Hematopoietic multipotent progenitor cell treated with erythropoietin and hydrocortisone succinate and interleukin-3 and kit ligand, for 4 days (in vitro differentiated cells): ENCODE measurements at places on chromosomes 2 and 18.

DNA sequence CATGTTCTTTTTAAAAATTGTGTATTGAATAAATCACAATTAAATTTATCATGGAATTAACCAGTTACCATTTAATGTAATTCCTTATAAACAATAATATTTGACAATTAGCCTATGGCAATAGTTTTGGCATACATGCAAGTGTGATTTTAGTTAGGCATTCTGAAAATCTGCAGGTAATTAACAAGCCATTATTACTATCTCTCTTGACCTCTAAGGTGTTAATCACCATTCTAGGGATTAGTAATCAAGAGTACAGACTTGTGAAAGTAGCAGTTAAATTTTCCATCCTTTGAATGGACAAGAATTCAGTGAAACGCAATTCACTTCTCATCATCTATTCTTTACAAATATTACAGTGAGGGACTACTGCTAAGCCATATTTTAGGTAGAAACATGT is 127.7 kb upstream of the CHST9 start:
- DNase-seq: no peak

DNA sequence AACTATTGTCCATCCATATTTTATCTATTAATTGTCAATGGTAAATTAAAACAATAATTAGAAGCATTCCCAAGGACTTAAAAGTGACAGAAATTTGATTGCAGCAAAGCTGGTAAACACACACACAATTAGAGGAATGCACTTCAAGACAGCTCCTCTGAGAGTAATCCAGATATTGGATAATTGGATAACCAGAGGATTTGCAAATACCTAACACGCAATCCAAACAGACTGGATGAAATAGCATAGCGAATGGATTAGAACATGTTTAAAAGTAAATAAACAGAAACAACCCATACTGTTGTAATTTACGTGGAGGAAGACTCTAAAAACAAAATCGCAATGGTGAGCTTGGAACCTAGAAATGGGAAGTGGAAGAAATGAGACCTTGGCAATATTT is 239.8 kb downstream of the METTL4 start:
- DNase-seq: no peak

DNA sequence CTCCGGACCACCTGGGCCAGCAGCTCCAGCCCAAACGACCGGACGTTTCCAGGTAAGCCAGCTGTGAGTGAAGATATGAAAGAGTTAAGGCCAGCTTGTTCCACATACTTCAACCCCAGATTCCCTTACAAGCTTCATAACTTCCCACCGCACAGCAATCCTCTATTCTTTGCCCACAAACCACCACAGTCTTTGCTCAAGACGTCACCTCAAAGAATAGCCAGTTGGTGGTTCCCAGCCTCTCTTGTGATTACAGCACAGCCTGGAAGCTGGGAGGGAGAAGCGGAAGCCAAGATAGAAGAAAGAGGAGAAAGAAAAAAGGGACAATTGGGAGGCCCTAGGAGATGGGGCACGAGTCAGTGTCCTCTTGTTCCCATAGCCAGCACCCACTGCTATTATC is 70.6 kb downstream of the NRP2 start:
- no peak for DNase-seq

- DNase-seq: peak; percentile 20
Observed at GRCh38 chr18:80172056-80172455, 63.0 kb downstream of the ADNP2 start.

- peak; percentile 15 for DNase-seq
Observed at GRCh38 chr2:160201849-160202539, 1.9 kb upstream of the ITGB6 start.

DNA sequence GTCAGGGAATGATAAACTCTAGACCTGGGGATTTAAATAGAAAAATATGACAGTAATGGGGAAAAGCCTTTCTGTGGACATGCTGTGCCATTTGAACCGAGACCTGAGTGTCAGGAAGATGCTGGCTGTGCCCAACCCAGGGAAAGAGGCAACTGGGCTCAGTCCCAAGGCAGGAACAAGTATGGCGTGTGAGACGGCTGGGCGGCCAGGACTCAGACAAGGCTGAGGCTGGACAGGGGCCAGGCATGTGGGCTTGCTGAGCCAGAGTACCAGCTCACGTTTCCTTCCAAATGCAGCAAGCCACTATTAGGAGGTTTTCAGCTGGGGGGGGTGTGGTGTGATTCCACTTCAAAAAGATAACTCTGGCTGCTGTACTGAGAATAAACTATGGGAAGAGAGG is 92.4 kb downstream of the INPP5D start:
- DNase-seq: no peak

DNA sequence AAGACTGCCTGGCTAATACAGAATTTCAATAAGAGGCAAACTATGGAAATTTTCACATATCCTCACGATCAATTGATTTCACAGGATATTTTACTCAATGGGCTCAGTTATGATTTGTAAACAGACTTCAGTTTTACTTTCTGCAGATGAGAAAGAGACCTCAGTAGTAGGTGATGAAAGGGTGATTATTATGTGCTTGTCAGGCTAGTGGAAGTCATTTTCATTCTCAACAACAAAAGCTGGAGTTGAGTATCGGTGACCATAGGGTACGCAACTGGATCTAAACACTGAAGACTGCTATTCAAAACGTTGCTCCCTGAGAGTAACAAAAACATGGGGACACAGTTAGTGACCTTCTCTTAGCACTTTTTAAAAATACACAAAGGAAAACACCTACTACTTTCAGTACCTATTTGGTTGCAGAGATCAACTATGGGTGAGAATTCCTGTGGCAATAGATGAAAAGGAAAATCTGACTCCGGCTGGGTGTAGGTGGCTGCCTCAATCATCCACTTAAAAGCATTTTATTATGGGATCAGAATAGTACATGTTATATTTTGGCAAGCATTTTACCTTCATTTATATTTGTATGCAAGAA is 126.2 kb upstream of the VRK2 start:
- DNase-seq: no peak

DNA sequence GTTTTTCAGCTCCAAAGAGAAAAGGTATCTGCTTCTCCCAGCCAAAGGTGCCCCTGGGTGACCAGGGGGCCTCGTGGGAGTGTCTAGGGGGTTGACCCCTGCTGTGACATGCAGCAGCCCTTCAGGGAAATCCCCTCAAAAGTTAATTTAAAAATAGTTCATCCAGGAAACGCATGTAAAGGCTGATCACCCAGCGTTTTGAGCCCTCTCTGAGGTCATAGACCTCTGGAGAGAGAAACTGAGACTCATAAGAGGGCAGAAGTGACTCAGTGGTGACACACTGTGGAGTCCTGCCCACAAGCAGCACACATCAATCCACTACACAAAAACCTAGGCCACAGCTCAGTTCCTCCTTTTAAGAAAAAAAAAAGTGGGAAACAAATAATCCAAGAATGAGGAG is 11.9 kb downstream of the GAL3ST2 start:
- no peak for DNase-seq

DNA sequence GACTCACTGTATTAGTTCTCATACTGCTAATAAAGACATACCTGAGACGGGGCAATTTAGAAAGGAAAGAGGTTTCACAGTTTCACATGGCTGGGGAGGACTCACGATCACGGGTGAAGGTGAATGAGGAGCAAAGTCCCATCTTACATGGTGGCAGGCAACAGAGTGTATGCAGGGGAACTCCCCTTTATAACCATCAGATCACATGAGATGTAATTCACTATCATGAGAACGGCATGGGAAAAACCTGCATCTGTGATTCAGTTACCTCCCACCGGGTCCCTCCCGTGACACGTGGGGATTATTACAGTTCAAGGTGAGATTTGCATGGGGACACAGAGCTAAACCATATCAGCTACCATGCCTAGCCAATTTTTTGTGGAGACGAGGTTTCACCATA is 168.2 kb downstream of the NEDD4L start:
- DNase-seq: no peak

- DNase-seq: no peak
Observed at GRCh38 chr2:168574856-168575630, 119.0 kb downstream of the CERS6 start.

DNA sequence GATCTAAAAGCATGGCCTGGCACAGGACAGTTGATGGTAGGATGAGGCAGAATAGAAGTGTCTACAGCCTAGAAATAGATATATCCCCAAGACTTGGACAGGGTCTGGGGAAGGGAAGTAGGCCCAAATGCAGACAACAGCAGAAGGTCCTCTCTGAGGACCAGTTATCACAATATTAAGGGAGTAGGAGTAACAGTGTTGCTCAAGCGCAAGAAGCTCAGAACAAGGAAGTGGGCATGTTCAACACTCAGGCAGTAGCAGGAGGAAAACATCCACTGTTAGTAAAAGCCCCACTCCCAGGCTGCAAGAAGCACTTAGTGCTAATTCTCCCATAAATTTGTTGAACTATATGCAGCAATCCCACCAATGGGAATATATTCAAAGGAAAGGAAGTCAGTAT is 314.7 kb downstream of the METTL4 start:
- DNase-seq: peak; percentile 10

DNA sequence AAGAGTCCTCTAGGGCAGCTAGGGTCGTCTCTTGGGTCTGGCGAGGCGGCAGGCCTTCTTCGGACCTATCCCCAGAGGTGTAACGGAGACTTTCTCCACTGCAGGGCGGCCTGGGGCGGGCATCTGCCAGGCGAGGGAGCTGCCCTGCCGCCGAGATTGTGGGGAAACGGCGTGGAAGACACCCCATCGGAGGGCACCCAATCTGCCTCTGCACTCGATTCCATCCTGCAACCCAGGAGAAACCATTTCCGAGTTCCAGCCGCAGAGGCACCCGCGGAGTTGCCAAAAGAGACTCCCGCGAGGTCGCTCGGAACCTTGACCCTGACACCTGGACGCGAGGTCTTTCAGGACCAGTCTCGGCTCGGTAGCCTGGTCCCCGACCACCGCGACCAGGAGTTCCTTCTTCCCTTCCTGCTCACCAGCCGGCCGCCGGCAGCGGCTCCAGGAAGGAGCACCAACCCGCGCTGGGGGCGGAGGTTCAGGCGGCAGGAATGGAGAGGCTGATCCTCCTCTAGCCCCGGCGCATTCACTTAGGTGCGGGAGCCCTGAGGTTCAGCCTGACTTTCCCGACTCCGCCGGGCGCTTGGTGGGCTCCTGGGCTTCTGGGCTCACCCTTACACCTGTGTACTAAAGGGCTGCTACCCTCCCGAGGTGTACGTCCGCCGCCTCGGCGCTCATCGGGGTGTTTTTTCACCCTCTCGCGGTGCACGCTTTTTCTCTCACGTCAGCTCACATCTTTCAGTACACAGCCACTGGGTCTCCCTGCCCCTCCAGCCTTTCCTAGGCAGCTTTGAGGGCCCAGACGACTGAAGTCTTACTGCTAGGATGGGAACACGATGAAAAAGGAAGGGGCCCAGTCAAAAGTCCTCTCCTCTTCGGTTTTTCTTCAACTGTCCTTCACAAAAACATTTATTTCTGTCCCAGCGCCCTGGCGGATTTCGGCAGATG is 8.1 kb downstream of the SIX2 start:
- no peak for DNase-seq

DNA sequence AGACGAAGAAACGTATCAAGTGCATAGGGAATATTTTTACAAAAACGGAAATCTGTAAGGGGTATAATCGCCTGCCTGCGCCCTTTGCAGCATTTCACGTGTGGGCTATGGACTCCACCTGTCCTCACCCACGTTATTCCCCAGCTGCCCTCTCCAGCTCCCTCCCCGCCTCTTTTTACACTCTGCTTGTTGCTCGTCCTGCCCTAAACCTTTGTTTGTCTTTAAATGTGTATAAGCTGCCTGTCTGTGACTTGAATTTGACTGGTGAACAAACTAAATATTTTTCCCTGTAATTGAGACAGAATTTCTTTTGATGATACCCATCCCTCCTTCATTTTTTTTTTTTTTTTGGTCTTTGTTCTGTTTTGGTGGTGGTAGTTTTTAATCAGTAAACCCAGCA is 169.4 kb upstream of the SIX3 start:
- DNase-seq: no peak

DNA sequence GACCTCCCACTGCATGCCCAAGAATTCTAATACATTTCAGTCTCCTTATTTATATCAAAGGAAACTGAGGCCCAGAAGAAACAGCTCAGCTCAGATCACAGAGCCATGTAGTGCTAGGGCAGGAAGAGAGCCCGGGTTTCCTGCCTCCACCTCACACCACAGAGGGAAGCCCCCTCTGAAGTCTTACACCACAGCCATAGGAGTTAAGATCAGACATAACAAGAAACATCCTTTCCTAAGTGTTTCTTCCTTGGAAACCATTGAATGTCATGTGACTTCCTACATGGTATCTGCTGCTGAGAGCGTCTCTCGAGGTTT is 102.1 kb downstream of the MTCL1 start:
- DNase-seq: no peak

DNA sequence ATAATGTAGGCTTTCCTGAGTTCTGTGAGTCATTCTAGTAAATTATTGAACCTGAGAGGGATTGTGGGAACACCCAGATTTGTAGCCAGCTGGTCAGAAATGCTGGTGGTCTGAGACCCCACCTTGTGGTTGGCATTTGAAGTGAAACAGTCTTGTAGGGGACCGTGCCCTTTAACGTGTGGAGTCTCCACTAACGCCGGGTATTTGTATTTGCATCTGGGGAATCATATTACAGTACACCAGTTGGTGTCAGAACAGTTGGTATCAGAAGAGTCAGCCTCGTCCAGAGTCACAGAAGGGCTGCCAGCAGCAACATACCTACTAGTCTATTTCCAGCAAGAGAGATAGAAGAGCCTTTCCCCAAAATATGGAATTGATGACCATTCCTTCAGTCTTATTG is 38.3 kb upstream of the PTPN4 start:
- no peak for DNase-seq

- no peak for DNase-seq
Observed at GRCh38 chr2:85166021-85166420, 32.8 kb downstream of the TCF7L1 start.
